ENCODE measurements at places on chromosomes 16 and 17. TPM values are rescaled to one million over a fixed set of nuclear protein-coding genes. Genes with fewer than 3 reads are reported as not detected.

Gene NPIPB2
- 1.6 TPM for total RNA-seq

Gene CNGB1
- 0.19 TPM for total RNA-seq

Gene KRT27
- total RNA-seq = 0.14 TPM

Gene DNAI2
- total RNA-seq = 0.38 TPM

Gene NLRP1
- 32.2 TPM for total RNA-seq

Gene C17orf113
- total RNA-seq = 0.71 TPM

Gene CSF3
- 0.09 TPM for total RNA-seq

Gene ENPP7
- 0.05 TPM for total RNA-seq

Gene TBC1D26
- 0.09 TPM for total RNA-seq

- H3K4me3 ChIP-seq = no peak overlapping the region
- no peak for DNase-seq
- H3K36me3 ChIP-seq = peaks cover 25% of the 10 kb centered on the region
- no peaks in the 10 kb centered on the region for H3K27me3 ChIP-seq
These were observed 12.8 kb downstream of the PDK2 start for GRCh38 chr17:50107790-50108414.

- H3K4me3 ChIP-seq = peak overlapping the region; percentile 35
- peaks cover 60% of the 10 kb centered on the region for H3K4me1 ChIP-seq
- no peaks in the 10 kb centered on the region for H3K27me3 ChIP-seq
- DNase-seq = no peak
These were observed 32.9 kb downstream of the BAHCC1 start for GRCh38 chr17:81428121-81428515.

DNA sequence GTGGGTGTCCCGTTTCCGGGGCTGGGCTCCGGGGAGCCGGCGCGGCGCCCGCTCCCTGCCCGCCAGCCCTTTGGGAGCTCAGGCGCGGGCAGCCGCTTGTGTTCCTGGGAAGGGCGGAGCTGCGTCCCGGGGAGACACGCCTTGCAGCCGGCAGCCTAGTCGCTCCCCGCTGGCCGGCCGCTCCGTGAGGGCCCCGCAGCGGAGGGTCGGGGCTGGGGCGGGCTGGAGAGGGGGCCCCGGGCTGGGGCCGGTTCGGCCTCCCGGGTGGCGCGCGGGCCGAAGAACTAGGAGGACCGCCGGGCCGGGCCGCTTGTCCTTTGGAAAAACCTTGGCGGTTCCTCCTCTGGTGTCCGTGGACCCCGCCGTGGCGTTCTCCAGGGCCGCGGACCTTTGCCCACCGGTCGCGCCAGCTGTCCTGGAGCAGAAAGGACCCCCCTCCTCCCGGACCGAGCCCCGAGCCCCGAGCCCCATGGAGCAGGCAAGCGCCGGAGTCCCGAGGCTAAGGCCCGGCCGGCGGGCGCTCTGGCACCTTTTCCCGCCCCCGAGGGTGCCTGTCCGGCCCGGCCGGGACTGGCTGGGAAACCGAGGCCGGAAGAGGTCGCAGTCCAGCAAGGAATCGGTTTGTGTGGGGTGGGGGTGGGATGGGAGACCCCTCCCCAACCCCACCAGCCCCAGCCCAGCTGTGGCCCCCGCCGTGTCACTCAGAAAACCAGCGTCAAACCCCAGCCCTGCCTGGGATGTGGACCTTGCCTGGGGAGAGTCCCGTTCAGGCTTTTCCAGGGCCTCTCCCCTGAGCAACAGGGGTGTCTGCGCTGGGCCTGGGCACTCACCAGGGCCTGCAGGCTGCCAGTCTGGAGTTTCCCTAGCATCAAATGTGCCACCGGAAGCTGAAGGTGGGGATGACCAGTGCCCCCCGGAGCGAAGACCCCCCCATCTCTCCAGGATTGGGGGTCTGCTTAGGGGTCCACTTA is 6.8 kb upstream of the TBC1D3B start:
- H3K27ac ChIP-seq = no peak overlapping the region
- H3K36me3 ChIP-seq = no peaks in the 10 kb centered on the region
- peaks cover 58% of the 10 kb centered on the region for H3K27me3 ChIP-seq
- no peaks in the 10 kb centered on the region for H3K4me1 ChIP-seq

GRCh38 chr16:1277151-1277598 is 21.3 kb downstream of the TPSD1 start:
- no peak for DNase-seq
- no peak overlapping the region for H3K27ac ChIP-seq
- no peak overlapping the region for H3K4me3 ChIP-seq
- H3K27me3 ChIP-seq = peaks cover 35% of the 10 kb centered on the region
- no peaks in the 10 kb centered on the region for H3K36me3 ChIP-seq

- H3K36me3 ChIP-seq = no peaks in the 10 kb centered on the region
- H3K4me1 ChIP-seq = peaks cover 11% of the 10 kb centered on the region
- H3K27ac ChIP-seq = no peak overlapping the region
These were observed 19.6 kb downstream of the KIAA0513 start for GRCh38 chr16:85046931-85047866.

GRCh38 chr16:86077243-86077940 is 178.4 kb downstream of the IRF8 start:
- no peaks in the 10 kb centered on the region for H3K4me1 ChIP-seq
- H3K4me3 ChIP-seq = no peak overlapping the region
- no peak overlapping the region for H3K27ac ChIP-seq
- no peak for DNase-seq
- H3K36me3 ChIP-seq = no peaks in the 10 kb centered on the region

- H3K4me1 ChIP-seq = no peaks in the 10 kb centered on the region
- no peak overlapping the region for H3K27ac ChIP-seq
- no peaks in the 10 kb centered on the region for H3K27me3 ChIP-seq
These were observed 182.8 kb downstream of the FTO start for GRCh38 chr16:53886482-53887378.

GRCh38 chr17:80099291-80100034 is 1.9 kb upstream of the GAA start:
- no peak overlapping the region for H3K27ac ChIP-seq
- no peak overlapping the region for H3K4me3 ChIP-seq
- peaks cover 6% of the 10 kb centered on the region for H3K4me1 ChIP-seq
- no peaks in the 10 kb centered on the region for H3K36me3 ChIP-seq
- H3K27me3 ChIP-seq = peaks cover 6% of the 10 kb centered on the region
- no peak for DNase-seq

DNA sequence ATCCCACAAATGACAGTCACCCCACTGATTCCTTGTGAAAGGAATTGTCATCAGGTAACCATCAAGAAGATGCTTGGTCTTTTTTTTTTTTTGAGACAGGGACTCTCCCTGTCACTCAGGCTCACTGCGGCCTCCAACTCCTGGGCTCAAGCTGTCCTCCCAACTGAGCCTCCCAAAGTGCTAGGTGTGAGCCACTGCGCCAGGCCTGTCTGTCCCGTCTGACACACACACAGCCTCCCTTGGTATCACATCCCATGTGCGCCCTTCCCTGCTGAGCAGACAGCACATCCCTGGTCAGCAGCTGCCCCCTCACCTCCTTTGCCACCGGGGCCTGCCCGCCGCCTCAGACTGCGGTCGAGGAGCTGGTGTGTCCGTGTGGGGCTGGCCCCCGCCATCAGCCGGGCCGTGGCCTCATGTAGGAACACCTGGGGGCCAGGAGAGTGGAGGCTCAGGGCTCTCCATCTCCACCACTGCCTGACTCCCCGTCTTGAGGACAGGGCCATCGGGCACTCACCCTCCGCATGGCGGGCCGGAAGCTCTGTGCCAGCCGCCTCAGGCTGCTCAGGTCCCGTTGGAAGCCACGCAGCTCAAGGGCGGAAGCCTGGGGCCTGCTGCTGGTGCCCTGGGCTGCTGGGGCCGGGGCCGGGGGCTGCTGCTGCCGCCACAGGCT is 23.6 kb downstream of the SREBF1 start:
- H3K36me3 ChIP-seq = peaks cover 76% of the 10 kb centered on the region
- peaks cover 18% of the 10 kb centered on the region for H3K4me1 ChIP-seq
- no peak overlapping the region for H3K4me3 ChIP-seq

- no peak for DNase-seq
- H3K27ac ChIP-seq = no peak overlapping the region
- H3K4me1 ChIP-seq = peaks cover 26% of the 10 kb centered on the region
- no peaks in the 10 kb centered on the region for H3K36me3 ChIP-seq
These were observed 2.1 kb downstream of the KCNH4 start for GRCh38 chr17:42178817-42179216.

DNA sequence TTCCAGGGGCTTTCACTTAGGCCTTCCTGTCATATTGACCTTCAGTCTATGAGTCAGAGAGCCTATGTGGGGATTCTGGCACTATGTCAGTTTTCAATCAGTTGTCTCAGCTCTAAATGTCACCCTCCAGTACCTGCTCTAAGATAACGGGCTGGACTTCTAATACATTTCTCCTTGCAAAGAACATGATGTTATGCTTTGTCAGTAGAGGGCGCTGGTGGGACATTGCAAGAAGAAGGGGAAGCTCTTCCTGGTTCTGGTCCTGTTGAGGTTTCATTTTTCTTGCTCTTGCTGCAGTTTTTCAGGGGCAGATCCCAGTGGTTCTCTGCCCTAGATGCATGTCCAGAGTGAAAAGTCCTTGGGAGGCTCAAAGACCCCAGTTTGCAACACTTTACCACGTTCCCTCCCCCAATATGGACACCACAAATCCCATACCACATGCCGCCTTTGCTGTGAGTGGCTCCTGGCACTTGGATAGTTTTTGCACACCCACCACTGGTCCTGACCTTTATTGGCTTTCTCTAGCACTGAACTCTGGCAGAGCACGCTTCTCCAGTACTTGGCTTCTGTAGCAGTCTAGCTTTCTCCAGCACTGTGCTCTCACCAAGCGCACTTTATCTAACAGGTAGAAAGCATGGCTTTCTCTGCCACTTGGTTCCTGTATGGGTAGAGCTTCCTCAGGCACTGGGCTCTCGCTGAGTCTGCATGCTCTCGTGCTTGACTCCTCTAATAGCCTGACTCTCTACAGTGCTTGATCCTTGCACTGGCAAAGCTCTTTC is 49.0 kb downstream of the BCL7C start:
- H3K36me3 ChIP-seq = no peaks in the 10 kb centered on the region
- H3K27me3 ChIP-seq = no peaks in the 10 kb centered on the region
- peaks cover 5% of the 10 kb centered on the region for H3K4me1 ChIP-seq
- peak overlapping the region; percentile 65 for H3K27ac ChIP-seq

DNA sequence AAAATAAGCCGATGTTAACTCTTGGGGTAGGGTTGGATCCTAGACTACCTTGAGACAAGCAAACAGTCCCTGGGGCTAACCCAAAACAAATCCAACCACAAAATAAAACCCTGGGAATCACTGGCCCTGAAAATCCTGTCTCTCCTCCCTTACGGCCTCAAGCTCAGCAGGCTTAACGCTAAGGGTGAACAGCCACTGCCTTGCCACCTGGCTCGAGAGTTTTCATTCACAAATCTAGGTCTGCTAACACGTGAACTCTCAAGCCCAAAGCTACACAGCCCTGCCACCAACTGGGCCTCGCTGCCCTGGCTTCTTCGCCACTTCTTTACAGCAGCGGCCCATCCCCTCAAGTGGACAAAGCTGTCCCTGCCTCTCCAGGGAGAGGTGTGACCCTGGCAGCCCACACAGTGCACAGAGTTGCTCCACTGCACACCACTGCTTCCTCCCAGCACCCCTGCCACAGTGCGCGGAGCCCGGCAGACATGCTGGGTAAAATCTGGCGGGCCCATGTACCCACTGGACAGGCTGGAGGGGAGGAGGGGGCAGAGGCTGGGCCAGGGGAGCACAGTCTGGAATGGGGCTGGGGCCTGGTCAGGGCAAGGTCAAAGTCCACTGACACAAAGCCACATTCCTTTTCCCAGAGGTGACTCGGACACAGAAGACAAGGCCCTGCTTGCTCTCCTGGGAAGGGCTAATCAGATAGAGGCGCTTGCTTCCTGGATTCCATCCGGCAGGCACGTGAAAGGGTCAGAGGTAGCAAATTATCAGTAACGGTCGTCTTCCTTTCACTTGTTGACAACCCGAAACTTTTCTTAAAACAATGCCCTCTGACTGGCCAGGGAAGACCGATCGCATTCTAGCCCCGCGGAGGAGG is 996 bp downstream of the PCYT2 start:
- H3K36me3 ChIP-seq = peaks cover 52% of the 10 kb centered on the region
- peaks cover 11% of the 10 kb centered on the region for H3K4me1 ChIP-seq
- H3K4me3 ChIP-seq = peak overlapping the region; percentile 62
- DNase-seq = no peak
- no peaks in the 10 kb centered on the region for H3K27me3 ChIP-seq
- no peak overlapping the region for H3K27ac ChIP-seq

DNA sequence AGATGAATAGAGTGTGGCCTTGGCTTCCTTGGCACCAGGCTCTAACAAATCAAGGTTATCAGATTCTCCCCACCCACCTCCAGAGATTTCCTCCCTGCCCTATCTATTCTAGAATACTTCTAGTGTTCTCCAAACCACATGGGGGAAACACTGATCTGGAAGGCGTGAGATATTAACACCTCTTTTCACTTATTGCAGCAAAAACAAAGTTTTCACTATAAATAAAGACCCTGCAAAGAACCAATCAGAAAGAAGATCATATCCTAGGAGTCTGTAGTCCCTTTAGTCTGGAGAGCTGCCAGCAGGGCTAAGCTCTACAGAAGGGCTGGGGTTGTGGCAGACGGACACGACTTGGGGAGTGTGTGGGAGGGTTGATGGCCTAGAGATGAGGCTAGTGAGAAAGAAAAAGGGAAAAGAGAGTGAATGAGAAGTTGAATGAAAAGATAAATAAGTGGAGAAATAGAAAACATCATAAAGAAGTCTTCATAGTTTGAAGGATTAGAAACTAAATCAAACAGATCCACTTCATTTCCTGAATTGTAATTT is 8.6 kb upstream of the SKAP1 start:
- no peak overlapping the region for H3K4me3 ChIP-seq
- peaks cover 45% of the 10 kb centered on the region for H3K4me1 ChIP-seq
- H3K36me3 ChIP-seq = no peaks in the 10 kb centered on the region
- DNase-seq = no peak
- no peak overlapping the region for H3K27ac ChIP-seq

GRCh38 chr16:13926464-13926863 is 6.5 kb downstream of the ERCC4 start:
- H3K27ac ChIP-seq = no peak overlapping the region
- H3K4me3 ChIP-seq = no peak overlapping the region

DNA sequence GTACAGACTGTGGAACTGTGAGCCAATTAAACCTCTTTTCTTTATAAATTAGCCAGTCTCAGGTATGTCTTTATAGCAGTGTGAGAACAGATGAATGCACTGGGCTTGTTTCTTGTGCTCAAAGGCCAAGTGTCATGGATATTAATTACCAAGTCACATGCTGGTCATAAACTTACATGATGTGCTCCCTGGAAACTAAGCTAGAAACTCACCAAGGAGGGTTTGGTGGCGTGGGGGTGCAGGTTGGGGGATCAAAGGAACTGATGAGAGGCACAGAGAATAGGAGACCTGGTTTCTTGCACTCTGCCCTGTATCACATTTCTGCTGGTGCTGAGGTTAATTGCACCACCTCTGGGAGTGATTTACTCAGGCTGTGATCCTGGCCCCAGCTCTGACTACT is 31.2 kb upstream of the TMC5 start:
- DNase-seq = no peak
- no peak overlapping the region for H3K4me3 ChIP-seq
- H3K27me3 ChIP-seq = no peaks in the 10 kb centered on the region
- no peak overlapping the region for H3K27ac ChIP-seq

GRCh38 chr16:4655801-4656200 is 31.2 kb downstream of the MGRN1 start:
- no peaks in the 10 kb centered on the region for H3K27me3 ChIP-seq
- peaks cover 64% of the 10 kb centered on the region for H3K36me3 ChIP-seq
- H3K27ac ChIP-seq = no peak overlapping the region
